ENCODE measurements at places on chromosomes 3 and 15.

DNA sequence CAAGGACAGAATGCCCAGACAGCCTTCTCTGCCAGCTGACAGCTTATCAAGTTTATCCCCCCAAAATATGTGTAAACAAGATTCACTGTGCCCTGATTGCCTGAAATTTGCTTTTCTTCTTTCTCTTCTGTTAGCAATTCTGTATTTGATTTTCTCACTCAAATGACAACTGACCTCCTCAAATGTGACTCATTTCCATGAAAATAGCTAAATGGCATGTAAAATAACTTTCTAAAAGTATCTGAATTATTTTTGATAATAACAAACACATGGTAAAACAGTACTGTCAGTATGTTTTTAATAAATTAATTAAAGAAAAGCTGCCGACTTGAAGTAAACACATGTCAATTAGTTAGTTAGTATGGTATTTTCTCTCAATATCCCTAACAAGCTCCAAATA lies 202.3 kb upstream of the STAC start:
- no peak for DNase-seq

DNA sequence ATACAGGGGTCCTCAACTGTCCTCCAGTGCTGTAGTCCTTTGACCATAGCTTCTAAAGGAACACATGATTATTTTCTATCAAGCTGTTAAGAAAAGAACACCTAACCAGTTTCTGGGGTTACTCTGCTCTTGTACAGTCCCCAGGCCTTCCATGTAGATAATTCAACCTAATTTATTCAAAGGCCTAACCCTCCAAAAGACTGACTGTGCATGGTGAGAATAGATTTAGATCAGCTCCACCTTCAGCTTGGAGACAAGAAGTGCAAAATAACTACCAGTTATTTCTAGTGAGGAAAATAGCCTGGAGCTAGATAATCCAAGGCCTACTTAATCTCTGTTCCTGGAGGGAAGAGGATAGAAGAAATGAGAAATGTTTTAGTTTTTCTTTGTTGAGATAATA lies 87.9 kb downstream of the GMNC start:
- no peak for DNase-seq

- no peak for DNase-seq
These were observed 231.3 kb upstream of the KCNMB2 start for GRCh38 chr3:178304758-178305467.

- peak; percentile 24 for DNase-seq
These were observed 23.6 kb downstream of the MRPS11 start for GRCh38 chr15:88491158-88491557.

DNA sequence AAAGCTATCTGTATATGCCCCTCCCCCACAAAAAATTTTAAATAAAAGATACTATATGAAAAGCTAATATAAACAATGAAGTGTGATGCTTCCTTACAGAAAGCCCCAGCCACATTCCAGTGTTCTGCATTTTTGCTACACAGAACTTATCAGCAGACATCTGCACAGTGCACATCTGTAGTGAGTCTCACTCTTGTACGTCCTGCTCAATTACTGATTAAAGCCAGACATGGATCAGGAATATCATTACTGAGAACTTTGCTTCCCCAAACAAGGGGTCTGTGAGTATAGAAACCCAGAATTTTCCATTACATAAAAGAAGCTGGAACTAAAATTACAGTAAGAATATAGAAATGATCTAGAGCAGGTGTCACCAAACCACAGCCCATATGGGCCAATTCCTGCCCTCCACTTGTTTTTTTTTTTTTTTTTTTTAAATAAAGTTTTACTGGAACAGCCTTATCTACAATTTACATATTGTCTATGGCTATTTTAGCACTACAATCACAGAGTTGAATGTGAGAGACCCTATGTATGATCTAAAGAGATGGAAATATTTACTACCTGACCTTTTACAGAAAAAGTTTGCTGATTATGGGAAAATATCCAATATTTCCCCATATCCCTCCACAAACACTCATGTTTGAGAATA lies 45.7 kb downstream of the UBP1 start:
- DNase-seq = no peak

DNA sequence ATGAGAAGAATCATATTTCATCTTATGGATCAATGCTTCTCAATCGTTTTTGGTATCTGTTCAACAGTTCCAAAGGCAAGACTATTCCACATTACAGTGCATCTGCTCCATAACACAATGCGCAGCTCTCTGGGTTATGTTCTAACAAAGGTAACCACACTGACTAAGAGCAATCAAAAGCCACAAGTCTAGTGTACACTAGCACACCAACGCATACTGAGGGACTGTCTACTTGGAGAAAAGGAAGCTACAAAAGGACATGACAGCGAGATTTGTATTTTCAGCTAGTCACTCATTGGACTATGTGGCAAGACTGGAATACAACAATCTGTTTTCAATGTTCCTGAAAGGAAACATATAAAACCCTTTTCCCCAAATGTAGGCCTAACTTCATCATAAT lies 35.8 kb downstream of the SETD2 start:
- no peak for DNase-seq

GRCh38 chr3:54965746-54966145 lies 37.9 kb upstream of the LRTM1 start:
- DNase-seq = no peak

DNA sequence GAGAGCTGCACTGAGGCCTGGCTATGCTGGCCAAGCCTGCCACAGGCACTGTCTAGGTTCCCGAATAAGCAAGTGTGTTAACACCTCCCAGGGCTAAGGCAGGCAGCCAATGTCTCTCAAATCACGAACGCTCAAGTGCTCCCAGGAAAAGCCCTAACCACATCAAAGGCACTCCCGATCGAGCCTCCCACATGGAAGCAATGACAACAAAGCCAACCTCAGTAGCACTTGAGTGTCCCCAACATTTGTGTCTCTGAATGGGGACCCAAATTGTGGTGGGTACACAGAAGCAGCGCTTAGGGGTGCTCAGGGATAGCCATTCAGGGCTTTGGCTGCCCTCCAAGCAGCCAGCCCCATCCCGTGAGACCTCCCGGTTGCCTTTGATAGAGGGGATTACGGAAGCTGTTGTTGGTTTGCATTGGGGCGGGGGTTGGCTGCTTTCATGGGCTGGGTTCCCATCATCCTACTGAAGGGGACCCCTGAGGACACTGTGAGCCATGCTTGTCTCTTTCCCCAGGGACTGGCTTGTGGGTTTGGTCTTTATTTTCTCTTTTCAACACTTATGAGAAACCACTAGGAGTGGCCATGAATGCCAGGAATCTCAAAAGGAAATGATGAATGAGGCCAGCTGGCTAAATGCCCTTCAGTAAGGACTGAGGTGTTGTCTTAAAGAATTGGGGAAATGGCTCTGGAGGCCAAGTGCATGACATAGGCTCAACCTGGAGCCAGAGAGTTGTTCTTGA lies 234.1 kb upstream of the FEZF2 start:
- DNase-seq = peak; percentile 1

GRCh38 chr15:66089509-66089908 lies 164.0 kb downstream of the MEGF11 start:
- DNase-seq = no peak

GRCh38 chr3:34258271-34258998 lies 460.0 kb downstream of the PDCD6IP start:
- DNase-seq = no peak

DNA sequence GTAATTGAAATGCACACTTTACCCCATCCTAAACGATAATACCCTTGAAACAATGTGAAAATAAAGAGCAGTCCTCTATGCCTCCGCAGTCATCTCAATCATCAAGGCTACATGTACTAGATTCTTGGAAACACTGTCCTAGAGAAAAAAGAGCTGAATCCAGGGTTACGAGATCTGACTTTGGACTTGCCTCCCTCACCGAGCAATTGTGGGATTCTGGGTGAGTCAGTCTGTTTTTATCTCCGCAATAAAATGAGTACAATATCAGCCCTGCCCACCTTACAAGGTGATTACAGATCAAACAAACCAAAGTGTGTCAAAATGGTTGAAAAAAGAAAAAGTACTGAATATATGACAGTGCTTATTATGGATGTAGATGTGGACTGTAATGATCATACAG lies 152.3 kb upstream of the SNTN start:
- no peak for DNase-seq

GRCh38 chr3:175778994-175779393 lies 919.9 kb downstream of the NAALADL2 start:
- DNase-seq = no peak

All from DMS53 (cell line).